ENCODE measurements at places on chromosomes 16 and 17.

- DNase-seq = no peak
These were observed 534.1 kb downstream of the WWOX start for GRCh38 chr16:78633551-78633950.

DNA sequence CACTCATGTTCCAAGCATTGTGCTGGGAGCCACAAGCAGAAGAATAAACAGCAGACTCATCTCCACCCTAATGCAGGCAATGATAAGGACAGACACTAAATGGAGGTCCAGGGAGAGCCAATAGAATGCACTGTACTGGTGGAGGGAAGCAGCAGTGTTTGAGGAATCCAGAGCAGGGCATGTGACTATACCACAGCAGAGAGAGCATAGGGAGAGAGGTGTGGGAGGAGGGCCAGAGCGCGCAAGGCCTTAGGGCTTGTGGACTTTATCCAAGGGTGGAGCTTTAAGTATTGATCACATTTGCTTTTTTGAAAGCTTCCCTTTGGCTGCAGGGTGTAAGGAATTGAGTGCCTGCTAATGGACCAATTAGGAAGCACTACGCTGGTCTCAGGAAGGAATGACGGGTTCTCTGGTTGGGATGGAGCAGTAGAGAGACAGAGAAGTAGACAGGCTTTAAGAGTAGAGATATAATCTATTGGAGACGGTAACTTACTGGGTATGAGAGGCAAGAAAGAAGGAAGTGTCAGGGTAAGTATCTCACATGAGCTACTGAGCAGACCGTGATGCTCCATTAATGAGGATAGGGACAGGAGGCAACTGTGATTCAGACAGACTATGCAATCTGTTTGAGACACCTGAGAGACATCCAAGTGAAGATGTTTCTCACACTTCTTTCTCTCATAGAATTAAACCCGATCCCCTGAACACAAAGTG is 82.2 kb downstream of the MYO1D start:
- DNase-seq = no peak

DNA sequence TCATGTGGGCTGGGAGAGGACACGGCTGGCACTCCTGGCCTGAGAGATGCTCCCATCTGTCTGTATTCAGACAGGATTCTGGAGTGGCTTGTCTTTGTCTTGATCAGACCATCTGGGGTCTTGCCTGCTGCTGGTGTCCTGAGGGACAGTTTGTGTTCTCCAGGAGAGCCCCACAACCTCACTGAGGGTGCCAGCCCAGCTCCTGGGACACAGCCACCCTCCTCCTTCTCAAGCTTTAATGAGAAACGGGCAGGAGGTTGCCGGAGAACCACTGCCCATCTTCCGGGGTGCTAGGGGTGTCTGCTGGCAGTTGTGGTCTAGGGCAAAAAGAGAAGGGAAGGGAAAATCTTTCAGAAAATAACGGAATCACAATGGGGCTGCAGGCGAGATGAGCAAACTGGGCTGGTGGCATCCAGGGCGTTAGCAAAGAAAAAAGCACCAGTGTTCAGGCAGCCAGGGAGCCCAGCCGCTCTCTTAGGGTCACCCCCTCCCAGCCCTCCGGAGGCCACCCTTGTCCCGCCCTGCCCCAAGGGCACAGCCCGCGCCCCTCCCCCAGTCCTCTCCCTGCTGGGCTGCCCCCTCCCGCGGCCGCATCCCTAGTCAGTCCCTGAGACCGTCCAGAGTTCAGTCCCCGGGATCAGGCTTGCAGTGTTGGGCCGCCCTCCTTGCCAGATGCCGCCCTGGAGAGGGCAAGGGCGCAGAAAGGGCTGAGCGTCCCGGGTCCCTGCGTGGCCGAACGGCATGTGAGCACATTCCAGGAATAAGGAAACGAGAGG is 824.7 kb downstream of the KCNJ18 start:
- DNase-seq = no peak

DNA sequence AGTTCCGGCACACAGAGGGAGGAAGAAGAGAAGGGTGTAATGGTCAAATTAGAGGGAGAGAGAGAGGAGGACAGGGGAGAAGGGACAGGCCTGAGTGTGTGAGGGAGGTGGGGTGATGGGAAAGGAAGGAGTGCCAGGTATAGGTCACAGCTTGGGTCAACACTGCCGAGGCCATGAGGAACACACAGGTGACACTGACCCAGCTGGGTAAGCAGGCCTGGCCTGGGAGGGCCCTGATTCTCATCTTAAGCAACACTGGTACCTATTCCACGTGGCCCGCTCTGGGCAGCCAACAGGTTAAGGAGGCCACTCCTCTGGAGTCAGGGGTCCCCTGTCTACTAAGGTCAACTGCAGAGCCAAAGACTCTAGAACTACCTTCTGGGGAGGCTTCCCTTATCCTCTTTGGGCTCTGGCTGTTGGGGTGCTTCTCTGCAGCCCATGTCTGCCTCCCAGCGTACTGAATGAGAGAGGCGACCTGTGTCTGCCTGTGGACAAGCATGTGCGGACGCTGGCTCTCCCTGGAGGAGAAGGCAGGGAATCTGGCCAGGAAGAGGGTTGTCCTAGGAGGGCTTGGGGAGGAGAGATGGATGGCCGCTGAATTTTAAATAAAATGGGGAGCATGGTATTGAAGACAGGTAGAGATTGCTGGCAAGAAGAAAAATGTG is 57.6 kb downstream of the RGS9 start:
- DNase-seq = no peak

- no peak for DNase-seq
These were observed 157.7 kb upstream of the TNRC6C start for GRCh38 chr17:77800816-77801215.

- no peak for DNase-seq
These were observed 15.8 kb downstream of the RAI1 start for GRCh38 chr17:17696882-17697633.

DNA sequence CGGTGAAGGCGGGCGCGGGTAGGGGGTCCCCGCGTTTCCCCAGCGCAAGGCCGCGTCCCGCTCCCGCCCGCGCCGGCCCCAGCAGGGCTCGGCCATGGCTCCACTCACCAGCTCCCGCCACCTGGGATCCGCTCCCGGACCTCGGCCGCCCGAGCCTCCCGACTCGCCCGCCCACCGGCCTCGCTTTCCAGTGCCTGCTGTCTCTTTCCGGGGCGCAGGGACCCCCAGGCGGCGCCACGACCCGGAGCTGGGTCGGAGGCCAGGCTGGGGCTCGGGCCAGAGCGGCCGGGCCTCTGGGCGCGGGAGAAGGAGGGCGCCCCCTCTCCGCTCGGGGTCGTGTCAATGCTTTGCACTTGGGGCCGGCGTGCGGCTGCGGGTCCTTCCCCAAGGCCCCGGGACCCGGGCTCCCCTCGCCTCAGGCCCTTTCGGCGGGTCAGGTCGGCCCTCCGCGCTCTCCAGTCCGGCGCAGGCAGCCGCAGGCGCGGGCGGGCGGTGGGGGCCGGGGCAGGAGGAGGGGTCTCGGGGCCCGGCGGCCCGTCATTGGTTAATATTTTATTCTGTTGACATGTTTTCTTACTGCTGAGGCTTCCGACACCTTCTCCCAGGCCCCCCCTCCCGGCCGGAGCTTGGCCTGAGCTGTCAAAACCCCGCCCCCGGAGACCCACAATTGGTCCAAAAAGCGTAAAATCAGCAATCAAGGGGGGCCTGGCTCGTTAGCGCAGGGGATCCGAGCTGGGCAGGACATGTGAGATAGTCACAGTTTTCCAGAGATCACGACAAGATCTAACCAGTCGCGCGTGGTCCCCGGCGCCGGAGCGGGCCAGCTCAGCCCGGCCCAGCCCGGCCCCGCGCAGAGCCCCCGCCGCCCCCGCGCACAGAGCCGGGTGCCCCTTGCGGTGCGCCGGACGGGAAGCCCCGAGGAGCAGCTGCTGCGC is at the start of gene TBX2:
Gene TBX2, plus strand, starts transcription at position 713 of the 935 bp plus-strand sequence. CDS start 334 bp downstream, outside the sequence.
- DNase-seq = peak; percentile 82

DNA sequence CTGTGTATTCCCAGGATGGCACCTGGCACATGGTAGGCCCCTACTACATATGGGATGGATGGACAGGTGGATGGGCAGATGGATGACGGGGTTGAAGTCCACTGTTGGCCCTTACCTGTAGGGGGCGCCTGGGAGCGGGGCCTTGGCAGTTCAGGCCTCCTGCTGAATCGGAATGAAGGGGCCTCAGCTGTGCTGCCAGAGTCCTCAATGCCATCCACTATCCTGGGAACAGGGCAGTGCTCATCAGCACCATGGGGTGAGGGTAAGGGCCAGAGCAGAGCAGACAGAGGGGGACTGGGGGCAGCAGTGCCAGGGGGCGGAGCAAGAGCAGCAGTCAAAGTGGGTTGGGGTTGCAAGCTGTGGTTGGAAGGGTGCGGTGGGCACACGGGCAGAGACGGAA is 8.3 kb upstream of the RAB5C start:
- no peak for DNase-seq
